Globus pallidus (tissue), 1 donor: ENCODE measurements at places on chromosomes 2 and 18.

GRCh38 chr2:69740502-69740951 lies 1.4 kb upstream of the ANXA4 start:
- DNase-seq, result no peak

DNA sequence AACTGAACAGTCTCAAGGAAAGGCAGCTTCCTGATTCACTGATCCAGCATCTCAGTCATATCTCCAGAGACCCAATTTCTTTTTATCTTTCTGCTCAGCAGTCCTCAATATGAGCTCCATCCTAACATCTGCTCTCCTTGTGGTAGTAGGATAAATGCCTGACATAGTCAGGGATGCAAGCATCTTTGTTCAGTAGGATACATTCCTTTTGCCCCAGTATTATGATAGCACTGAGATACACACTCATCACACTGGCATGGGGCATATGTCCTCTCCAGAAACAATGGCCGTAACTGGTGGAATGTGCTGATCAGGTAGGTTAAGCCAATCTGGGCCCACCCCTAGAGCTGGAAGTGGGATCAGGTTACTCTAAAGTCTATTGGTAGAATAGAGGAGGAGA lies 207.2 kb downstream of the ETAA1 start:
- no peak for DNase-seq

- DNase-seq, result no peak
Measured at GRCh38 chr2:68046642-68047240, 16.1 kb downstream of the C1D start.

DNA sequence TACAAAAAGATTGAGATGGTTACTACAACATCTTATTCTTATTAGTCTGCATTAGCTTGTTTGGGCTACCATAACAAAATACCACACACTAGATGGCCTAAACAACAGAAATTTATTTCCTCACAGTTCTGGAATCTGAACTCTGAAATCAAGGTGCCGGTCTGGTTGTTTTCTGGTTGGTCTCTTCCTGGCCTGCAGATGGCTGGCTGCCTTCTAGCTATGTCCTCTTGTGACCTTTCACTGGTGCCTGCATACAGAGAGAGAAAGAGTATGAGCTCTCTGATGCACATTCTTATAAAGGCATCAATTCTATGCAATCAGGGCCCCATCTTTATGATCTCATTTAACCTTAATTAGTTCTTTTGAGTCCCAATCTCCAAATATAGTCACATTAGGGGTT lies 696.5 kb downstream of the TDRD15 start:
- no peak for DNase-seq

- DNase-seq, result no peak
Measured at GRCh38 chr18:23521907-23522306, 18.6 kb downstream of the RMC1 start.

DNA sequence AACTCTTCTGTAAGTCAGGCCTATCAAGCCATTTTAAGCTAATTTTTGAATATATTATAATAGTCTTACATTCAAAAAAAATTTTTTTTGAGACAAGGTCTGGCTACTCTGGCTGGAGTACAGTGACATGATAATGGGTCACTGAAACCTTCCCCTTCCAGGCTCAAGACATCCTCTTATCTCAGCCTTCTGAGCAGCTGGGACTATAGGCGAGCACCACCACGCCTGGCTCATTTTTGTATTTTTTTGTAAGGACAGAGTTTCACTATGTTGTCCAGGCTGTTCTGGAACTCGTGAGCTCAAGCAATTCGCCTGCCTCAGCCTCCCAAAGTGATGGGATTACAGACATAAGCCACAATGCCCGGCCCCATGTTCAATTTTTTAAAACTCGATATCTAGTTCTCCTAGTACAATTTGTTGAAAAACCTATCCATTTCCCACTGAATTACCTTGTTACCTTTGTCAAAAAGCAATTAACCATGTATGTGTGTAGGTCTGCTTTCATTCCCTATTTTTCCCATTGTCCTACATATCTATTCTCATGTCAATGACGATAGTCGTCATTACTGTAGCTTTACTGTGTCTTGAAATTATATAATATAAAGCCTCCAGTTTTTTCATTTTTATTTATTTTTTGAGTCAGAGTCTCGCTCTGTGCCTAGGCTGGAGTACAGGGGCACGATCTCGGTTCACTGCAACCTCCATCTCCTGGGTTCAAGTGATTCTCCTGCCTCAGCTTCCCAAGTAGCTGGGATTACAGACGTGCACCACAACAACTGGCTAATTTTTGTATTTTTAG lies 44.8 kb downstream of the YES1 start:
- no peak for DNase-seq

DNA sequence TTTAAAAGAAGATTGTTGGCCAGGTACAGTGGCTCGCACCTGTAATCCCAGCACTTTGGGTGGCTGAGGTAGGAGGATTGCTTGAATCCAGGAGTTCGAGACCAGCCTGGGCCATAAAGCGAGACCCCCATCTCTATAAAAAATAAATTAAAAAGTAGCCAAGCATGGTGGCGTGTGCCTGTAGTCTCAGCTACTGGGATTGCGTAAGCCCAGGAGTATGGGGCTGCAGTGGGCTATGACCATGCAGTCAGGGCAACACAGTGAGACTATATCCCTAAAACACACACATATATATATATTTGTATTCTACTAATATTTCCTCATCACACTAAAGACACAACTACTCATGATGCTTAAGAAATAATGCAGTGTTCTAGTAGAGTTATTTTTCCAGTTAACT lies 7.1 kb downstream of the HDHD2 start:
- DNase-seq, result no peak

GRCh38 chr2:177728399-177728765 lies 335.8 kb downstream of the AGPS start:
- DNase-seq, result no peak

GRCh38 chr2:97969081-97970067 lies 26.4 kb downstream of the TMEM131 start:
- DNase-seq, result no peak

DNA sequence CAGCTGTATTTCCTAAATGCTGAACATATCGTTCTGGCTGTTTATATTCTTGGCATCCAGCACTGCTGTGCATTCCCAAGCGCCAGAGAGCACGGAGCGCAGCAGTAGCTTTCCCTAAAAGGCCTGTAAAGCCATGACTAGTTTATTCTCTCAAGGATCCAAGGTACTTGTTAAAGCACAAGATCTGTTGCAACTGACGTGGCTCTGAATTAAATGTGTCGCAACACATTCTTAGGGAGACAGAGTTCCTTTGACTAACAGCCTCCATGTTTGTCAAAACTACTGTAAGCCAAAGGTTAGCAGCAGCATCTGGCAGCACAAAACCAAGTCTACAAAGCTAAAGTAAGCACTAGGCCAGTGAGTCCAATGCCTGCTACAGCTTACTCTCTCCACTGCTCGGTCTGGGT lies 188.6 kb upstream of the FN1 start:
- DNase-seq, result no peak

- no peak for DNase-seq
Measured at GRCh38 chr2:68827666-68828065, 43.5 kb downstream of the BMP10 start.

GRCh38 chr2:240856151-240856980 lies 12.3 kb upstream of the AGXT start:
- DNase-seq, result no peak

- no peak for DNase-seq
Measured at GRCh38 chr2:118177884-118178283, 89.6 kb downstream of the INSIG2 start.

GRCh38 chr2:212387146-212387545 lies 151.5 kb downstream of the ERBB4 start:
- DNase-seq, result no peak

DNA sequence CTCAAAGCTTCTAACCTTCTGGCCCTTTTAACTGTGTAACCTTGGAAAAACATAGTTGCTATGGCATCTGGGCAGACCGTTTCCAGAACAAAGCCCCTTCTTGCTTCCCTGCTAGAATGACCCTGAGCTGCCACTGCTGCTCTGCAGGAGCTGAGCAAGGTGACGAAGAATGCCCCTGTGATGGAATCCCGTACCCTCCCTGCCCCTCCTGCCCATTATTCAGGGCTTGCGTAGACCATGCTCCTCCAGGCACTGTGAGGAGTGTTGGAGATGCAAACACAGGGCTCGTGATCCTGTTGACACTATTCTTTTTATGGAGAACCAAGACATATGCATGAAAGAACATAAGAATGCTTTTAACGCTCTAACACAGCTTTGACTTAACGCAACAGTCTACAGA lies 191.1 kb downstream of the CDH2 start:
- DNase-seq, result no peak
